Stimulated activated CD8-positive, alpha-beta memory T cell treated with anti-CD3 and anti-CD28 coated beads, Interleukin-7, amount 100 ng/mL, for 1 hour (primary cell): ENCODE measurements at places on chromosomes 11 and 22.

- no peak for DNase-seq
Measured at GRCh38 chr11:18358646-18359045, 35.7 kb upstream of the LDHA start.

DNA sequence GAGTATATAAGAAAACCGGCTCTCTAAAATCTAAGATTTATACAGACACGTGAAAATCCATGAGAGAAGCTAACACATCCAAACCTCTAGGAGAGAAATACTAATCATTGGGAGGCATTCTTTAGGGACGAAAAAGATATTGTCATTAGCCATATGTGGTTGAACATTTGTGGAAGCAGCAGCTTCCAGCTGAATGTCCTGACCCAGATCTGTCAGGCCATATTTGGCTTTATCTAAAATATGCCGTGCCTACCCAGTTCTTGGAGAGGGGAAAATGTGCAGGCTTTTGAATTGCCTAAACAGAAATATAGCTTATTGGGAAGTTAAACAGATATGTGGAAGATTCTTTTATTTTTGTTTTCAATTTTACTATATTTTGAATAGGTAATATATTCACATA is 6.4 kb downstream of the CCDC89 start:
- no peak for DNase-seq

- no peak for DNase-seq
Measured at GRCh38 chr11:79413268-79413667, 27.6 kb downstream of the TENM4 start.

- DNase-seq = no peak
Measured at GRCh38 chr11:128555606-128556005, 31.8 kb downstream of the ETS1 start.

GRCh38 chr11:35049859-35050531 is 89.0 kb upstream of the CD44 start:
- no peak for DNase-seq

DNA sequence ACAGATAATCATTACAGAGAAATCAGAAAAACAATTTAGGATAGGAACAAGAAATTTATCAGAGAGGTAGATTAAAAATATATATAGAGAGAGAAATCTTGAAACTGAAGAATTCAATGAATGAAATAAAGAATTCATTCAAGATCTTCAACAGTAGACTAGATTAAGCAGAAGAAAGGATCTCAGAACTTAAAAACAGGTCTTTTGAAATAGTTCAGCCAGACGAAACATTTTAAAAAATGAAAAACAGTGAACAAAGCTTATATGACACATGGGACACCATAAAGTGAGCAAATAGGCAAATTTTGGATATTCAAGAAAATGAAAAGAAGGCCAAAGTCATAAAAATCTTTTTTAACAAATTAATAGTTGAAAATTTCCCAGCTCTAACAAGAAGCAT is 138.8 kb downstream of the CASP12 start:
- no peak for DNase-seq

DNA sequence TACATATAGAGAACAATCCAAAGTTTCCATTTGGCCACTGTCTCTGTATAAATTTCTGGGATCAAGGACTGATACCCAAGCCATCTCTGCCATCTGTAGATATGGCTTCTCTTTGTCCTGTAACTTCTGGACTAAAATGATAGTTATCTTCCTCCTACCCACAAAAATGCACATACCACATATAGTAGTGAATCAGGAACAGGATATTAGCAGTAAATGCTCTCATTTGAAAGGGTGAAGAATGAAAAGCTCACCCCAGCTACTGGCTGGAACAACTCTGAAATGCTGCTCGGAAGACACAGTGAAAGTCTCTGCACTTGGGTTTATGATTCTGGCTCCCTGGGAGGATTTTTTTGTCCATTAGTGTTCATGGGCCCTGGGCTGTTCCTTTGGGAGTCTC is 856.4 kb upstream of the LRRC4C start:
- DNase-seq = no peak

DNA sequence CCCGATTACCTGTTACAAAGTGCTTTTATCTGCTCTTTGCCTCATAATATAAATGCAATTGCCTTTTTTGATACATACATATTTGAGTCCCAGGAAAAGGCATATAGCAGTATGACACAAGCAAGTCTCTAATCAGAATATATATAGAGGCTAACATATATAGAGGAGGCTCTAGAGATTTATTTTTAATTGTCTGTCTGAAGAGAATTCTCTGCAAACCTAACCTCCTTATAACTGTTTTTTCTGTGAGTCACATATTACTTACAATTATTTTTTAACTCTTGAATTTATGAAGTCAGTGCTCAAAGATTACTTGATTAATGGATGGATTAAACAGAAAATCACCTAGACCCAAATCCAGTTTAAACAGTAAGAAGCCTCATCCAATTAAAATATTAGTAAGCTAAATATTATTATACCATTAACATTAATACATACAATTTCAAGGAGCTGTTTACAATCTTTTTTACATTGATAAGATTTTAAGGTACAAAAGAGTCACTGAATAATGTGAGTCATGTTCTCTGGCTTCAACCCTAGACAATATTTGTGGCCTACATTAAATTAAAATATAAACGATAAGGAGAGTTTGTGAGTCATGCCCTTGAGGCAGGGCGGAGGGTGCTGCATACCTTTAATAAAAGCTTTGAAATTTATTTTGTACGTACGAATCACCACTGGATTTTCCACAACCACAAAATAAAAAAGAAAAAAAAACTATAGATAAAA is 19.2 kb upstream of the MMP13 start:
- DNase-seq = no peak
